ENCODE measurements at places on chromosomes 5 and 9.

DNA sequence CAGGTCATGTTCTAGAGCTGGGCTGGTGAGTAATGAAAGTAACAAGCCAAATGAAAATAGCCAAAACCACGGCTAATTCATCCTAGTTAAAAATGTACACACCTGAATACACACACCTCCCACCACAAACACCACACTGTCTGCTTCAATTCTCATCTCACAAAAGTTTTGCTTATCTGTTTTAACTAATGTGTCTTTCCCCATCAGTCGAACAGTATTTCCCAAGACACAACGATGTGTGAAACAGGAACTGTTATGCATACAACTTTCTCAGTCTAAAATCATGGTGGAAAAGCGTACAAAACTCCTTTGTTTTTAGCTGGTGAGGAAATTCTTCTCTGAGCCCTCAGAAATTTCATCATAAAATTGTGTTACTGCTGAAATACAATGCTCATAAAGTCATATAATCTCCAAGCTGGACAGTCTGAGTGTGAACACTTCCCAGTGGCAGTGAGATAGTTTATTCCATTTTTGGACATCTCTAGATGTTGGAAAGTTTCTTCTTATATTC is 242.4 kb downstream of the EFNA5 start:
- H3K36me3 ChIP-seq, result no peaks in the 10 kb centered on the region
- H3K27me3 ChIP-seq, result peaks cover 1% of the 10 kb centered on the region
- H3K4me3 ChIP-seq, result no peak overlapping the region
- no peak overlapping the region for H3K27ac ChIP-seq
- no peak for DNase-seq

DNA sequence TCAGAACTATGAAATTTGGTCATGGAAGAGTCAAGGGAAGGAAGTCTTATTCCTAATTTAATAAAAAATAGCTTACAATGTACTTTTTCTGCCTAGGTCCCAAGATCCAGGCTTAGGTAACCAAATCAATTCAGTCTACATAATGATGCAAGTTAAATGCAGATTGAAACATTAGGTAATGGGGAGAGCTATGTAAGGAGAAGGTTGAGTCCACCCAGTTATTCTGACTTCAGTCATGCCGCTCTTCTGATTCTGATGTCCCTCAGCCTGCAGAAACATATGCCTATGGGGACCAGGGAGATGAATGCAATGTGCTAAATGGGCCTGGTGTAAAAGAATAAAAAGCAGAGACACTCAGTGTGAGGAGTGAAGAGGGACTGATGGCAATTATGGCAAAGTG is 63.9 kb downstream of the MAMDC2 start:
- H3K4me1 ChIP-seq, result peaks cover 3% of the 10 kb centered on the region
- peaks cover 13% of the 10 kb centered on the region for H3K27me3 ChIP-seq
- no peaks in the 10 kb centered on the region for H3K36me3 ChIP-seq

GRCh38 chr9:18479405-18479804 is 5.5 kb downstream of the ADAMTSL1 start:
- no peak overlapping the region for H3K27ac ChIP-seq
- no peak for DNase-seq
- H3K36me3 ChIP-seq, result no peaks in the 10 kb centered on the region
- H3K27me3 ChIP-seq, result peaks cover 6% of the 10 kb centered on the region
- no peak overlapping the region for H3K4me3 ChIP-seq

DNA sequence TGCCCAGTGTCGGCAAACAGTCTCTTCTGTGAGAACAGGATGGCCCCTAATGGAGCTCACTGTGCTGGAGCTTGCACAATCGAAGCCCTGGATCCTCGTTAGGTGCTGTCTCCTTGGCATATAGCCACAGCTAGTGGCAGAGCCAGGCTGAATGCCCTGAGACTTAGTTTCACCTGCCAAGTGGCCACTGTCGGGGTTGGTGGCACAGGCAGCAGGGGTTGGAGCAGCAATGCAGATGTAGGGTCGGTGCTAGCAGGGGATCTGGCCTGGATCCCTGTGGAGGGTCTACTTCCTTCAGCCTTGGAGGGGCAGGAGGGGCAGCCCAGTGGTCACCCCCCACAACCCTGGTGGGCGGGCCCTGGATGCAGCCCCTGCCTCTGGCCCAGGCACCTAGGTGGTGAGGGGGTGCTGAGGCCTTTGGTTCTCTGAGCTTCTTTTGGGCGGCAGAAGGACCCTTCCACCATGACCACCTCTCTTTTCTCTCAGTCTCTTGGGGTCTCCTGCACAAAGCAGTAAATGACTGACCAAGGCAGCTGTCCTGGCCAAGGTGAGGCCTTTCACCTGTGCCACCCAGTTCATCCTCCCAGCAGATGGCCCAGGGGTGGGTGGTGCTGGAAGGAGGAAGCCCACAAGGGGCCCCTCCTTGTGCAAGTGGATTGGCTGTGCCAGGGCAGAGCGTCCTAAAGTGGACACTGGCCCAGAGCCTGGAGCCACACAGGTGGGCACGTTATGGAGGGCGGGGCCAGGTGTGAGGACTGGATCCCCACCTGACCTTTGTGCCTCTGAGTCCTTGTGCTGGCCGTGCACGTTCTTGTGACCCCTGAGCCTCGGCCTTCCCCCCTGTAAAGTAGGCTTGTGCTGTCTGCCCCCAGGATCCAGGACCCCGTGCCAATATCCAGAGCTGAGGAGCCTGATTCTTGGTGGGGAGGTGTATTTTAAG is 44.8 kb downstream of the PHF2 start:
- no peak overlapping the region for H3K27ac ChIP-seq
- no peaks in the 10 kb centered on the region for H3K4me1 ChIP-seq
- DNase-seq, result no peak
- no peaks in the 10 kb centered on the region for H3K27me3 ChIP-seq

DNA sequence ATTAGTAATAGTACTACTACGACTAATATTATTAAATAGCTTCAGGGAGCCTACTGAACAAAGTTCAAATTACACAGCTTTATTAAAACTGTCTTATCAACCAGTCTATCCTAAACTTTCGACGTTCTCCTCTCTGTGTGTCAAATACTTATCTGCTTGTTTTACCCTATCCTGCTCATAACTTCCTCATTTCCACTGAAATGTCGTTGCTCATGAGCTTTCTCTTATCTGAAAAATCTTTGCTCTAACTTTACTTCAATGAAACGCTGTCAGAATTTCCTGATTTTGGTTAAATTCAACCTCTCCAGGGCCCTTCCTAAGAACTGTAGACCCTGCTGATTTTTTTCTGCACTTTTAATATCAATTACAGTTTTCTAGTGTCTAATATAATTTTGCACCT is 1431.0 kb upstream of the WWC1 start:
- no peaks in the 10 kb centered on the region for H3K27me3 ChIP-seq
- no peak overlapping the region for H3K4me3 ChIP-seq
- H3K27ac ChIP-seq, result no peak overlapping the region
- no peaks in the 10 kb centered on the region for H3K4me1 ChIP-seq

- H3K4me1 ChIP-seq, result no peaks in the 10 kb centered on the region
- H3K36me3 ChIP-seq, result no peaks in the 10 kb centered on the region
- no peaks in the 10 kb centered on the region for H3K27me3 ChIP-seq
- no peak overlapping the region for H3K27ac ChIP-seq
Measured at GRCh38 chr5:167514461-167514860, 777.0 kb upstream of the WWC1 start.

- no peak overlapping the region for H3K27ac ChIP-seq
- no peak overlapping the region for H3K4me3 ChIP-seq
- peaks cover 26% of the 10 kb centered on the region for H3K4me1 ChIP-seq
Measured at GRCh38 chr9:93562157-93562556, 14.2 kb upstream of the PHF2 start.

DNA sequence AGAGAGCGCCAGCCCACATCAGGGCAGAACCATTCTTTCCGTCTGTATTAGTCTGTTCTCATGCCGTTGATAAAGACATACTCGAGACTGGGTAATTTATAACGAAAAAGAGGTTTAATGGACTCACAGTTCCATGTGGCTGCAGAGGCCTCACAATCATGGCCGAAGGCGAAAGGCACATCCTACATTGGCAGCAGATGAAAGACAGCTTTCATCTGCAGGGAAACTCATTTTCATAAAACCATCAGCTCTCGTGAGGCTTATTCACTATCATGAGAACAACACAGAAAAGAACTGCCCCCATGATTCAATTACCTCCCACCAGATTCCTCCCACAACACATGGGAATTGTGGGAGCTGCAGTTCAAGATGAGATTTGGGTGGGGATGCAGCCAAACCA is 4.7 kb upstream of the FSD1L start:
- H3K36me3 ChIP-seq, result no peaks in the 10 kb centered on the region
- H3K4me3 ChIP-seq, result no peak overlapping the region
- peaks cover 1% of the 10 kb centered on the region for H3K27me3 ChIP-seq
- peaks cover 16% of the 10 kb centered on the region for H3K4me1 ChIP-seq

DNA sequence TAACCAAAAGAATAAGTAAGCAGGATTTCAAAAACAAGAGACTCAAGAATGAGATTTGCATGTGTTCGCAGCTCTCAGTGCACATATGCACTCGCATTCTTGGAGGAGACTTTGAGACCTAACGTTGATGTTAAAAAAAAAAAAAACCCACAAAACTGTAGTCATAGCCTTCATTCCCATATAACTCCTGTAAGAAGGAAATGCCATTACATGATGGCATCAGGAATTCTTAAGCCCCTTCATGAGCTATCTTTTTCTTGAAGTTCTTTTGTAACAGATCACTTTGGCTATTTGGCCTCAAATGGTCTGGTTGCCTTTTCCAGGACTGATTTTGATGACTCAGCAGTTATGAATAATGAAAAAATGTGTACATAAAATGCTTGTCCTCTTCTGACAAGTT is 113.8 kb downstream of the ALDH1A1 start:
- no peak for DNase-seq
- H3K36me3 ChIP-seq, result no peaks in the 10 kb centered on the region
- H3K4me1 ChIP-seq, result no peaks in the 10 kb centered on the region
- H3K27me3 ChIP-seq, result peaks cover 10% of the 10 kb centered on the region
- no peak overlapping the region for H3K27ac ChIP-seq

DNA sequence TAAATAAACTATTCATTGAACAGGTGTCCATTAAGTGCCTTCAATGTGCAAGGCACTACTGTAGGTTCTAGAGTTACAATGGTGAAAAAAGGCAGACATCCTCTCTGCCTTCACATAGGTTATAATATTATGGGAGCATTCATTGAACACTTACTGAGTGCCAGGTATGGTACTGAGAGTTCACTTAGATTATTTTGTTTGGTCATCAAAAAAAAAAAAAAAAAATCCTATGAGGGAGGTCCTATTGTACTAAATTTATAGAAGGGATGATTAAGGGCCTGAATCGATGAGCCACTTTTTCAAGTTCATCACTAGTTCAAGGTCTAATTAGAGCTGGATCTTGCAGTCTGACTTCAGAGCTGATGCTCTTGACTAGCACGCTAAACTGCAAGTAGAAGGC is 22.8 kb upstream of the PANK3 start:
- no peaks in the 10 kb centered on the region for H3K4me1 ChIP-seq
- H3K36me3 ChIP-seq, result no peaks in the 10 kb centered on the region
- no peak overlapping the region for H3K27ac ChIP-seq
- H3K27me3 ChIP-seq, result peaks cover 7% of the 10 kb centered on the region
- H3K4me3 ChIP-seq, result no peak overlapping the region

DNA sequence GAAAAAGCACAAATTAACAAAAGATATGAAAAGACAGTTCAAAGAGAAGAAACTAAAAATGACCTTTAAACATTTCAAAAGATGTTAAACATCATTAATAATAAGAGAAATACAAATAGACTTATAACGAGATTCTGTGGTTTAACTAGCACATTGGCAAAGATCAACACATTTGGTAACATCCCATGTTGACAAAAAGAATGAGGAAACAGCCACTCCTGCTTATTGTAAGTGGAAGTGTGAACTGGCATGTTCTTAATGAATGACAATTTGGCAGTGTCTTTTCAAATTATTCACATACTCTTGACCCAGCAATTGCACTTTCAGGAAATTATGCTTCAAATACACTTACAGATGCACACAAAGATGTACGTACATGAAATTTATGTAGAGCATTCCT is 176.3 kb downstream of the TLE1 start:
- H3K27ac ChIP-seq, result no peak overlapping the region
- H3K27me3 ChIP-seq, result no peaks in the 10 kb centered on the region
- DNase-seq, result no peak
- H3K4me3 ChIP-seq, result no peak overlapping the region
- H3K36me3 ChIP-seq, result no peaks in the 10 kb centered on the region
- H3K4me1 ChIP-seq, result no peaks in the 10 kb centered on the region

GRCh38 chr5:54867310-54867944 is 118.0 kb downstream of the ESM1 start:
- H3K4me3 ChIP-seq, result no peak overlapping the region
- peaks cover 20% of the 10 kb centered on the region for H3K4me1 ChIP-seq
- H3K36me3 ChIP-seq, result no peaks in the 10 kb centered on the region
- H3K27me3 ChIP-seq, result peaks cover 61% of the 10 kb centered on the region

DNA sequence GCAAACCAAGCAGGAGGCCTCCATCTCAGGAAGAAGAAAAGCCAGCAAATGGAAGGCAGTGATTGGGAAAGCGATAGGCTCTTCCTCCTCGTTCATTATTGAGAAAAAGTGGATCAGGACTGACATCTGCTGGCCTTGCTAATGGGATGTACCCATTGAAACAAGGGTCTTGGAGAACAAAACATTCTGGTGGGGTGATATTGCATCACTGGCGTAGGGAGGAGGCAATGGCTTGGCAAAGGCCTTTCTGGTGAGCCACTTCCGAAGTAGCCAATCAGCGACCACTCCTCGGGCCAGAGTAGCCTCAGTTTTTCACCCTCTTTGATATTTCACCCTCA is 86.7 kb upstream of the NFIB start:
- H3K27me3 ChIP-seq, result peaks cover 3% of the 10 kb centered on the region
- no peaks in the 10 kb centered on the region for H3K36me3 ChIP-seq
- no peak for DNase-seq

DNA sequence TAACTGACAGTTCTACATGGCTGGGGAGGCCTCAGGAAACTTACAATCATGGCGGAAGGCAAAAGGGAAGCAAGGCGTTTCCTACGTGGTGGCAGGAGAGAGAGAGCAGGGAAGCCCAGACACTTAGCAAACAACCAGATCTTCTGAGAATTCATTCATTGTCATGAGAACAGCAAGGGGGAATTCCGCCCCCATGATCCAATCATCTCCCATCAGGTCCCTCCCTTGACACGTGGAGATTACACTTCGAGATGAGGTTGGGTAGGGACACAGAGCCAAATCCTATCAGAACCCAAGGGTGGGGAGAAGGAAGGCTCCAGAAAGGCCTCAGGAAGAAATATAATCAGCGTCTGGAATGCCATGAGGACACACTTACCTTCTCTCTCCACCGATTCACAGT is 34.3 kb downstream of the KIF4B start:
- H3K27me3 ChIP-seq, result peaks cover 17% of the 10 kb centered on the region
- H3K36me3 ChIP-seq, result no peaks in the 10 kb centered on the region
- no peak for DNase-seq
- H3K4me3 ChIP-seq, result no peak overlapping the region

DNA sequence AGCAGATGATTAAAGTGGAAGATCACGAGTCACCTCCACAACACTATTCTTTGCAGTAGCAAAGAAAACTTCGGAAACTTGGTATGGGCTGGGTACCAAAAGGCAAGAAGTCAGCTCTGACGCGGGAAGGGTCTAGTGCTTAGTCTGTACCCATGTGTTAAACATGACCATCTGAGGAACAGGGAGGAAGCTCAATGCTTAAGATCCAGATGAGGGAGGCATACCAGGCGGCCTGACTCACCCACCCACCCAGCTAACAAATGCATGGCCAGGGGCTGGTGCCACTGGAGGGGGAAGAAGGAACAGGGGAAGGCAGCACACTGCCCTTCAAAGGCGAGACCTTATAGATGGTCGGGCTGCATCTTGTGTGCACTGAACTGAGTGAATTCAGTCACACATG is 41.8 kb downstream of the CAMSAP1 start:
- no peak for DNase-seq
- peaks cover 17% of the 10 kb centered on the region for H3K4me1 ChIP-seq
- H3K27ac ChIP-seq, result no peak overlapping the region
- no peak overlapping the region for H3K4me3 ChIP-seq
- H3K27me3 ChIP-seq, result no peaks in the 10 kb centered on the region
- peaks cover 10% of the 10 kb centered on the region for H3K36me3 ChIP-seq

GRCh38 chr9:107118863-107119624 is 164.0 kb upstream of the RAD23B start:
- H3K27me3 ChIP-seq, result peaks cover 4% of the 10 kb centered on the region
- H3K36me3 ChIP-seq, result no peaks in the 10 kb centered on the region
- peaks cover 2% of the 10 kb centered on the region for H3K4me1 ChIP-seq
- no peak overlapping the region for H3K4me3 ChIP-seq
- no peak for DNase-seq
